ENCODE measurements at places on chromosomes 2 and 18.

DNA sequence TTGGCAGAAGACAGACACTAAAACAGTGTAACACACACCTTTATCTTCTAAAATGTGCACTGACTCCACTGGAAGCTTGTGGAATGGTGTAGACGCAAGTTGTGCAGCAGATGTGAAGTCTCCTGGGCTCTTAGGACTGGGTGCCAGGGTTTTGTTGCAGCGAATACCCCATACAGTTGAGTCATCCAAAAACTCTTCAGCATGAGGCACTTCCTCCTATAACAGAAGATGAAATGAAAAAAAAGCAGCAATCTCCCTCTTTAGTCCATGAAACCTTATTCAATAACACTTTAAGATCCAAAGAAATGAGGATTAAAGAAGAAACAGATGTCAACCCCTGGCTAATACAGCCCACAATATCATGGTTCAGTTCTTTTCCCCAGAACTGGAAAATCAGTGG lies 22.2 kb downstream of the BUB1 start:
- DNase-seq = no peak

- DNase-seq = no peak
Observed at GRCh38 chr2:198283146-198283545, 478.8 kb downstream of the PLCL1 start.

DNA sequence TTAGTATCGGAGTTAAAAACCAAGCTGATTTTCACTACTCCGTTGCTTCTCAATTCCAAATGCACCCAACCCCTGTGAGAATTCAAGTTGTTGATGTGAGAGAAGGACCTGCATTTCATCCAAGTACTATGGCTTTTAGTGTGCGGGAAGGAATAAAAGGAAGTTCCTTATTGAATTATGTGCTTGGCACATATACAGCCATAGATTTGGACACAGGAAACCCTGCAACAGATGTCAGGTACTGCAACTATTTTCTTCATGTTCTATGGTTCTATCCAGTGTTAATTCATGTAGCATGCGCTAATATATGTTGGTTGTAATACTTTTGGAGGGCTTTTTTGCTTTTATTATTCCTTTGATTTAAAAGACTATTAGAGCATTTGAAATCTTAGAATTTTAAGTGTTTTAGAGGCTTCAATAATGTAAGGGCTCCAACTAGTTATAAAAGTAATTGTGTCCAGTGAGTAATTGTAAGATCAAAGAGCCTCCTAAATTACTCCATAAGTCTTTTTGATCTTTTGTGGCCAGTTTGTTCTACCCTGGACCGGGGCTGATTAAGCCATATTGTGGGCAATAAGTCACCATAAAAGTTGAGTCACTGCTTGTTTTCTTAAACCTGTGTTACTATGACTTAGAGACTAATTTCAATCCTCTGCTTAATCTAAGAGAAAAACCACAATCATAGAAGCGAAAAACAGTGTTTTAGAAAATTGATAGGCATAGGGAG lies 22.9 kb downstream of the DSG4 start:
- no peak for DNase-seq

DNA sequence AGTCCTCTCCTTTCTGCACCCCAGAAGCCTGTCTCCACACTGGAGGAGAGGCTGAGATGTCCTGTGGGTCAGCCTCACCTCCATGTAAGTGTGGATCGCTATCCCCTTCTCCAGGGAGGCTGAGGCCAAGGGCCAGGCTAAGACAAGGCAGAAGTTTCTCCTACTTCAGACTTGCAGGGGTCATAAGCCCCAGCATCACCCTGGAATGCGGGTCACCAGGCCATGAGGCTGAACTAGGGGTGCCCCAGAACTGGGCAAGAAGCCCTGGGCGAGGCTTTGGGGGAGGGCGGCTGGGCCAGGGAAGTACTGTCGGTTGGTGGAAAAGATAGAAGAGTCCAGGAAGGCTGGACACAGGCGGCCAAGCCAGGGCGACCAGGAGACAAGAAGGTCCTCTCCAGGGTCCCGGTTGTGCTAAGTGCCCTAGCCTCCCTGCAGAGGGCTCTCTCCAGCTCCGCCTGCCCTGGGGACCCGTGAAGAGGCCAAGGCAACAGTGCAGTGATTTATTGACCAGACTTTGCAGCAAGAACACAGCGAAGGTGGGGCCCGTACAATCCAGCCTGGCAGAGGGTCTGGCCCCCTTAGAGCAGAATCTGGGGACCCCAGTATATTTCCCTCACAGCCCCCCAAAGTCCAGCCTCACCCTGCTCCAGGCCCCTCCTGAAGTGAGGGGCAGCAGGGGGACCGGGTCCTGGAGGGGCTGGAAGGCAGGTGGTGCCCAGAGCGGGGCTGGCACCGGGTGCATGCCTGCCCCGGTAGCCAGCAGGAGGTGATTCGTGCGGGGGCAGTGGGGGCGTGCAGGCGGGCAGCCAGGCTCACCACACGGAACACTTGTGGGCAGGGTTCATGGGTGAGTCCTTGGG lies 8.1 kb downstream of the ECEL1 start:
- DNase-seq = no peak

- DNase-seq = no peak
Observed at GRCh38 chr18:10074110-10074509, 160.3 kb downstream of the VAPA start.

DNA sequence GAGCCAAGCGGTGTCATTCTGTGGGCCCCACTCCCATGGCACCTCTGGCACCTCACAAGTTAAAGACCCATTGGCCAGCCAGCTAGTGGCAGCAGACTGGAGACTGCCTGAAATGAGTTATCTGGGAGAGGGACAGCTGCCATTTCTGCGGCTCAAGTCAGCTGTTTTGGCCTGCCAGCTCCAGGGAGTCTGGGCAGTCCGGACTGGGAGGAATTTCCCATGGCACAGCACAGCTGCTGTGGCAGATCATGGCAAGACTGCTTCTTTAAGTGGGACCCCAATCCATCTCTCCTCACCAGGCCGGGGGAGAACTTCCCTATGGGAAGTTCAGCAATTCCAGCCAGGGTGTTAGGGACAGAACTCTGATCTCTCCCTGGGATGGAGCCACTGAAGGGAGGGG lies 2187.6 kb upstream of the CELF4 start:
- no peak for DNase-seq

- DNase-seq = no peak
Observed at GRCh38 chr2:88560619-88561307, 66.5 kb downstream of the EIF2AK3 start.

GRCh38 chr2:11798701-11799435 lies 52.4 kb downstream of the LPIN1 start:
- DNase-seq = no peak

GRCh38 chr2:74789271-74789670 lies 44.7 kb upstream of the HK2 start:
- no peak for DNase-seq

DNA sequence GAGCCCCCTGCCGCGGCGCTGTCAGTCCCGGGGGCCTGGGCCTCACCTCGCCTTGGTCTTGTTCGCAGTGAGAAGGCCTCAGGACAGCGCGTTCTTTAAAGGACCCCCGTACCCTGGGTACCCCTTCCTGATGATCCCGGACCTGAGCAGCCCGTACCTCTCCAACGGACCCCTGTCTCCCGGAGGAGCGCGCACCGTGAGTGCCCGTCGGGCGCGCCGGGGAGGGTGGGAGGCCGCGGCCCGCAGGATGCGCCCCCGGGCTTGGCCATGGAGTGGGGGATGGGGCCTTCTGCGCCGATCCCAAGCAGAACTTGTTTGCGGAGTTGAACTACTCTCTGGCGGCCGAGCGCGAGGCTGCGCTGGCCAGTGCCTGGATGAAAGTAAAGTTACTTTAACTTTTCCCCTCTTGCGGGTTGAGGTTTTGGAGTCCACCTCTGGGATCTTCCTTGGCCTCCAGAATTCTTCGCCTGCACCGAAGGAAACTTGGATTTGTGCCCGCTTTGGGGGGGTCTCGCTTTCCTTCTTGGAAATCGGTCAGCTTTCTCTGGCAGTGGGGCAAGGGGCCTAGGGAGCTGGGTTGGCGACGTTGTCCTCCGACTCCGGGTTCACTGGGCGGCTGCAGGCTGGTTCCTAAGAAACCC lies 1.2 kb downstream of the TCF7L1 start:
- DNase-seq = no peak

DNA sequence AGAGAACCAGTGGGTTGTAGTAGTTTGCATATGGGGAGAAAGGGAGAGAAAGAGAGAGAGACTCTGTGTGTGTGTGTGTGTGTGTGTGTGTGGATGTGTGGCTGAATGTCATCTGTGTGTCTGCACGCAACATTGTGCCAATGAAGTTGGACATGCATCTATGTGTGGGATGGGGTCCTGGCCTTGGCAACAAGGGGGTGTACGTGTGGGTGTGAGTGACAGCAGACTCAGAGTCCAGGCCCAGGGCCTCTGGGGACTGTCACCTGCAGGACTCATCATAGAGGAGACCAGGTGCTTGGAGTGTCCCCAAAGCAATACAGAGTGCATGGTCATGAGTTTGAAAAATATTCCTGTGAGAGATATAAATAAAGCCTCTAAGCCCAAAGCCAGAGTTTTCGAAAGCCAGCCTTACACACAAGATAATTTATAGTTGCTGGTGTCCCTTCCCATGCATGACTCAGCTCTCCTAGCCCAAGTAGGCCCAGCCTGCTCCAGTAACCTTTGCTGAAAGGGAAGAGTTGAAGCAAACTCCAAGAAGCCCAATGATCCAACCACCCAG lies 59.9 kb downstream of the TNP1 start:
- DNase-seq = no peak

GRCh38 chr2:25378731-25379490 lies 37.2 kb upstream of the DNMT3A start:
- no peak for DNase-seq

Measured in stimulated activated CD4-positive, alpha-beta T cell treated with anti-CD3 and anti-CD28 coated beads, Interleukin-4, amount 100 ng/mL, for 1 hour (primary cell).